ENCODE measurements at places on chromosomes 3 and 15.

GRCh38 chr3:129278966-129279906 is 566 bp downstream of the HMCES start:
- DNase-seq = no peak

- DNase-seq = no peak
These were observed 47.4 kb upstream of the CRTC3 start for GRCh38 chr15:90482124-90483011.

GRCh38 chr15:38882221-38882620 is 317.6 kb upstream of the RASGRP1 start:
- no peak for DNase-seq

DNA sequence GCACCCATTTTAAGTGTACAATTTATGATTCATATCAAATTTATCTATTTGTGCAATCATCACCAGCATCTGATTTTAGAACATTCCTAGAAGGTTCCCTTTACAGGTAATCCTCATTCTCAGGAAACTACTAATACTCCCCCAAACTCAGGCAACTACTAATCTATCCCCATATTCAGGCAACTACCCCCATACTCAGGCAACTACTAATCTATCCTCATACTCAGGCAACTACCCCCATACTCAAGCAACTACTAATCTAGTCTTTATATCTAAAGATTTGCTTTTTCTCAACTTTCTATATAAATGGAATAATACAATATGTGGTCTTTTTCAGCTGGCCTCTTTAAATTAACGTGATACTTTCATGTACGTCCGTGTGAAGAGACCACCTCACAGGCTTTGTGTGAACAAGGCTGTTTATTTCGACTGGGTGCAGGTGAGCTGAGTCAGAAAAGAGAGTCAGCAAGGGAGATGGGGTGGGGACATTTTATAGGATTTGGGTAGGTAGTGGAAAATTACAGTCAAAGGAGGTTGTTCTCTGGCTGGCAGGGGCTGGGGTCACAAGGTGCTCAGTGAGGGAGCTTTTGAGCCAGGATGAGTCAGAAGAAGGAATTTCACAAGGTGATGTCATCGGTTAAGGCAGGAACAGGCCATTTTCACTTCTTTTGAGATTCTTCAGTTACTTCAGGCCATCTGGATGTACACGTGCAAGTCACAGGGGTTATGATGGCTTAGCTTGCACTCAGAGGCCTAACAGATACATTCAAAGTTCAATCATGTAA is 1444.5 kb upstream of the CADM2 start:
- DNase-seq = no peak

- no peak for DNase-seq
These were observed 3.1 kb downstream of the ZNF710 start for GRCh38 chr15:90004252-90004651.

DNA sequence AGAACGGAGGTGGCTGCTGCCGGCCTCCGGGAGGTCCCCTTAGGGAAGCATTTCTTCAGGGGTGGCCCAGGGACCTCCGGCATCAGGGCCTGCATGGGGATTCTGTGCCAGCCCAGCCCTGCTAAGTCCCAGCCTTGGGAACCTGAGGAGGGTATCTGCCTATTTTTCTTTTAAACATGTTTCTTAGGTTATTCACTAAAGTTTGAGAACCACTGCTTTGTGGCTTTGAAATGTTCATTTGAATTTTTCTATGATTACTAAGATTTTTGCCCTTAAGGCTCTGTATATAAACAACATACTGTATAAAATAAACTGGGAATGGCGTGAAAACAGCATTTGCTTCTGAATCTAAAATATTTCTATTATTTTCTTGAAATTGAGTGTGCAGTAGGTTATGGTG is 24.4 kb downstream of the FAN1 start:
- no peak for DNase-seq

GRCh38 chr15:85579957-85580694 is 199.7 kb downstream of the AKAP13 start:
- no peak for DNase-seq

DNA sequence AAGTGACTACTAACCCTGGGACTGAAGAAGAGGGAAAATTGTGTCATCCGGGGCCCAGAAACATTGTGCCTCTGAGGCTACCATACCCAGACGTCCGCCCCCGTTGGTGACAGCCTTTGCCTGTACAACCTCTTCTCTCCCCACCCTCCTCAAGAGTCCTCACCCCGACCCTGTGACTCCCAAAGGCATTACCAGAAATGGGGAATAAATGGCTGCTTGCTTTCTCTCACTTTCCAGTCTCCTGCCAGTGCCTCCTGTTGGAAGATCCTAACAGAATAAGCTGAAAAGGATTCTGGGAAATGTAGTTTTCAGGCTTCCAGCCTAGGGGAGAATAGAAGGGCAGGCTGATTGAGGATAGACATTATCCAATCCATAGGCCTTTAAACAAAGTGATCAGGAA is 30.8 kb upstream of the SLC25A36 start:
- DNase-seq = no peak

DNA sequence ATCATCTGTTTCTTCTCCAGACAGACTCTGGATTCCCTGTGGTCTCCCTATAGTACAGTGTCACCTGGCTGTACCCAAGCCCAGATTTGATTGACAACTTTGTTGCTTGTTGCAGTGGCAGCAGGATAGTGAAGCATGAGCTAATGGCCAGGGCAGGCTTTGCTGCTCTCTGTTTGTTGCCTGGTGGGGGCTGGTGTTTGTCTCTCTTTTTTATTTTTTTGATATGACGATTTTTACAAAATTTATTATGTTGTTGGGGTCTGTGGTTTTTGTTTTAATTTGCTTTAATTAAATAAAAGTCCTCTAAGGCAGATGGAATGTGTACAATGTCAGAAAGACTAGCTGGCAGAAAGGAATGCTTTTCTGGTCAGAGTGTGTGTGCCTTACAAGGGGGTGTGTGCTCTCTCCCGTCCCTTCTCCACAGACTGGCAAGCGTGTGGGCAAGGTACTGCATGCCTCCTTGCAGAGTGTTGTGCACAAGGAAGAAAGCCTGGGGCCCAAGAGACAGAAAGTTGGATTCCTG is 15.2 kb upstream of the CLEC3B start:
- DNase-seq = no peak

- no peak for DNase-seq
These were observed 21.1 kb downstream of the ATRIP start for GRCh38 chr3:48467473-48468267.

GRCh38 chr3:171790898-171791691 is 19.2 kb downstream of the PLD1 start:
- no peak for DNase-seq

DNA sequence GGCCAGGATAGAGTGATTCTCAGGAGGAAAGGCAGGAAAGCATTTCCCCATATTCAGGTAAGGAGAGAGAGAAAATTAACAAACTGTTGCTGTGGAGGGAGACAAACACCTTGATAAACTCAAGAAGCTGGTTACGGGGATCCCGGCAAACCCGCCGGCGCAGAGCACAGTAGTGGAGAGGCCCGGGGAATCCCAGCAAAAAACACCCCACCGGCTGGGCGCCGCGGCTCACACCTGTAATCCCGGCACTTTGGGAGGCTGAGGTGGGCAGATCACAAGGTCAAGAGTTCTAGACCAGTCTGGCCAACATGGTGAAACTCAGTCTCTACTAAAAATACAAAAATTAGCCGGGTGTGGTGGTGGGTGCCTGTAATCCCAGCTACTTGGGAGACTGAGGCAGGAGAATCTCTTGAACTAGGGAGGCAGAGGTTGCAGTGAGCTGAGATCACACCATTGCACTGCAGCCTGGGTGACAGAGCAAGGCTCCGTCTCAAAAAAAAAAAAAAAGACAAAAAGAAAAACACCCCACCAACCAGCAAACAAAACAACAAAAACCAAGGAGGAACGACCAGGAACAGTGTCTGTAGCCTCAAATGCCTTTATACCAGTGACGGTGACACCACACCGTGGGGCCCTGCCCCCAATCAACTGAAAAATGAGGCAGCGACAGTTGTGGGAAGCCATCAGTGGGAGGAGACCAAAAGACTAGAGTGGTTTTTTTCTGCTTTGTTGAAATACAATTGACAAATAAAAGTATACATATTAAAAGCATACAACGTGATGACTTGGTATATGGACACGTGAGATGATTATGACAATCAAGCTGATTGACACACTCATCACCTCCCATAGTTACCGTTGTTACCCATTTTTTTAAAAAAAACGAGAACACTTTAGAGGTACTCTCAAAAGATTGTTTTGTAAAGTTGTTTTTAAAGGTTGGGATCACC is 40.2 kb upstream of the IDH2 start:
- DNase-seq = no peak
